ENCODE measurements at places on chromosomes 4 and X. TPM values are rescaled to one million over a fixed set of nuclear protein-coding genes. Genes with fewer than 3 reads are reported as not detected.

Gene RAB33B
- 2.2 TPM for total RNA-seq

Gene CENPI
- 12.9 TPM for total RNA-seq

Gene TMEM271
- total RNA-seq: not detected

Gene TMEM150C
- 1.3 TPM for total RNA-seq

Gene MAGEA9B
- not detected for total RNA-seq

Gene PAGE2B
- total RNA-seq: not detected

Gene RNF150
- 0.39 TPM for total RNA-seq

Gene PABPC5
- not detected for total RNA-seq

Gene FABP2
- not detected for total RNA-seq

Gene CT45A5
- total RNA-seq: not detected

Gene DCAF4L1
- total RNA-seq: 0.12 TPM

Gene HHIP
- 0.79 TPM for total RNA-seq

Gene NHSL2
- 0.41 TPM for total RNA-seq

Gene PROM1
- total RNA-seq: 0.09 TPM

Gene GPR173
- total RNA-seq: not detected

Gene TMEM35A
- total RNA-seq: not detected

Gene ZAR1
- total RNA-seq: 0.06 TPM

Gene CSAG1
- 0.54 TPM for total RNA-seq

Gene KLF8
- total RNA-seq: not detected

Gene NR3C2
- total RNA-seq: not detected

Gene LETM1
- 29.4 TPM for total RNA-seq

Gene ZXDA
- 1.9 TPM for total RNA-seq

Gene AIMP1
- 45.2 TPM for total RNA-seq

Gene GJB1
- total RNA-seq: not detected

Gene ZFYVE28
- total RNA-seq: 2.7 TPM

Gene KCNE5
- 0.09 TPM for total RNA-seq

Gene SSX2B
- not detected for total RNA-seq

Gene ADGRG4
- total RNA-seq: not detected

Gene CXCL10
- 0.08 TPM for total RNA-seq

Gene S100P
- total RNA-seq: 32.2 TPM

Gene SYN1
- 0.15 TPM for total RNA-seq

Gene HPF1
- 14.8 TPM for total RNA-seq

Gene PPP1R2C
- not detected for total RNA-seq

Gene SPANXA2
- not detected for total RNA-seq

Gene KIAA1210
- total RNA-seq: not detected

Gene SYTL4
- 2.8 TPM for total RNA-seq

Gene MAGEA2
- total RNA-seq: 0.13 TPM

Gene DIPK2B
- not detected for total RNA-seq

Gene PARM1
- 0.72 TPM for total RNA-seq

Gene LPAR4
- not detected for total RNA-seq

Gene CCDC149
- 1.4 TPM for total RNA-seq

Gene GABRG1
- not detected for total RNA-seq

Measured in A549 treated with CORT108297 at 1 μM for 4 hours (cell line).